ENCODE measurements at places on chromosomes 5 and 9.

DNA sequence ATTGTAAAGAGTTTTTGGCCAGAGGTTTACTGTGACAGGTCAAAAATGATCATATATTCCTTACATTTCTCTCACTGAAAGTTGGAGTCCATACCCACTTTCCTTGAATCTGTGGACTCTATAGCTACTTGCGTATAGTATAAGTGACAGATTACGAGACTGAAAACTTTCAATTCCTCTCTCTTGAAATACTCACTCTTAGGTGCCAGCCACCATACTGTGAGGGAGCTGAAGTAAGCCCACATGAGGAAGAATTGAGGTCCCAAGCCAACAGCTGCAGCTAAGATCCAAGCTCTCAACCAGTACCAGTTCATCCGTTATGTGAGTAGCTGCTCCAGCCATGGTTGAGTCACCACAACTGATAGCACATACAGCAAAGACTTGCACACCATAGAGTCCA is 128.1 kb upstream of the FAM174A start:
- DNase-seq: no peak

DNA sequence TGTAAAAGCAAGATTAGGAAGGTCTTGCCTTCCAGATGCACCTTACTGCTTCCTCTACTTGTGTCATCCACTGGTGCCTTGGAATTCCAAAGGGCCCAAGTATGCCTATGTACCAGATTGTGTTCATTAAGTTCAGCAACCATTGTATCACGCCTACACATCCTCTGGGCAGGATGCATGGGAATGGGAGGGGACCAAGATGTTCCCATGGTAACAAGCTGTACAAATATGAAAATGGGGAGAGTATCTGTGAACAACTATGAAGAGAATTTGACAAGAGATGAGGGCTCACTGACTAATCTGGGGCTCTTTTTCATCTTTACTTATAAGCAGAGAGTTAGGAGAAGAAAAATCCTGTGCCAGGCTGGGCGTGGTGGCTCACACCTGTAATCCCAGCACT is 137.8 kb upstream of the MAP1B start:
- DNase-seq: peak; percentile 14

DNA sequence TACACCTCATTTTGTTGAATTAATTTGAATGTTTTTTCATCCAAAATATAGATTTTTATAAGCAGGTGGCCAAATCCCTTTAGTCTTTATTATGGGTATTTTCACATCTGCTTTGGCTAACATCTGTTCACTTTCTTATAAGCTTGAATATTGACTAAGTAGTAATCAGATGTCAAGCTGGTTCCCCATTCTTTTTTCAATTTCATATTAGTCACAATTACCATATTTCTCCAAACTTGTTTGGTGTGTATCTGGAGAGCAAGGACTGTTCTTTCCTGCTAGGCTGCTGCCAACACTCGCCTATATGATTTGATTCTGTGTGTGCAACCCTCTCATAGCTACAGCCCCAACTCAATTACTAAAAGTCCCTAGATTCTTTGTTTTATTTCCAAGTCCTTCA is 608.5 kb downstream of the PSAT1 start:
- DNase-seq: no peak

- DNase-seq: no peak
Observed at GRCh38 chr9:108125625-108126024, 636.1 kb upstream of the KLF4 start.

DNA sequence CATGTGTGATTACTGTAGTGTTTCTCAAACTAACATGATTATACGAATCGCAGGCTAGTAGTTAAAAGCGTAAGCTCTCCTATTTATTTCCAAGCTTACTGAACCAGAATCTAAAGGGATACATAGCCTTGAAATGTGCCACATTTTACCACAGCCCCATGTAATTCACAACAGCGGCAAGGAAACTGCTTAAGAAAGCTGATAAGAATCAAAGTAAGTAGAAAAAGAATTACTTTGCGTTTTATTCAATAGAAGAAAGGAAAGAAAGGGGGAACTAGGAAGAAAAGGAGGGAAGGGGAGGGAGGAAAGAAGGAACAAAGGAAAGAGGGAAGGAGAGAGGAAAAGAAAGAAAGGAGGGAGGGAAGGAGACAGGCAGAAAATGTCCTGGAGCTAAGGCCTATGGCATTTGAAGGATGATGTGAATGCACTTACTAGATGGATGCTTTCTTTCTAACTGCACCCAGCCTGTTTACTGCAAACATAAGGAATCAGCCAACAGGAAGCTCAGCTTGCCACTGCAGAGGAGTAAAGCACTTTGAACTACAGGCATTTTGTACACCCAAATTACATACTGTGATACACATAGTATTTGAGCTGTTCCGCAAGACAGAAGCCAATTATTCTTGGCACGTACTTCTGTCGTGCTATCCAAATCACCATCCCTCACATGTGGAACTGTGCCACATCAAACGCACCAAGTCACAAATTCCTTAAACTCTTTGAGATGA is 521.7 kb downstream of the RAB3C start:
- peak; percentile 21 for DNase-seq

- peak; percentile 75 for DNase-seq
Observed at GRCh38 chr5:124519396-124519795, 227.0 kb downstream of the ZNF608 start.

GRCh38 chr5:114362197-114362976 is 517 bp downstream of the KCNN2 start:
- DNase-seq: no peak

DNA sequence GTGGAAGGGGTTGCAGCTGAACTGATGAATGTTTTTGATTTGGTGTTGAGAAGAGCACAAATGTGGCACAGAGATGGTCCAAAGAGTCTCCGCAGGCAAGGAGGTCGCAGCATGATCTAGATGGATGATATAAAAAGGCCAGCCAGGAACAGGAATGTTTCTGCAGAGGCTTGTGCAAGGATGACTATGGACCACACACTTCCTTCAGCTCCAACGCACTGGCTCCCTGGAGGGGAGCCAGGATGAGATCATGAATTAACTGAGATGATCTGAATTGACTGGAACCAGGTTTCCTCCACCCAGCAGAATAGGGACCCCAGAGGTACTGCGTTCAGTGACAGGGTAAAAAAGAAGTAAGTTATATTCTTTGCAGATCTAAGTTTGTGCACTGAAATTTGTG is 89.0 kb downstream of the ARSB start:
- peak; percentile 75 for DNase-seq

- peak; percentile 52 for DNase-seq
Observed at GRCh38 chr5:35924950-35925722, 13.3 kb downstream of the CAPSL start.

GRCh38 chr5:148653836-148654781 is at the start of gene HTR4:
HTR4 (minus strand) TSS chr5:148654527; CDS start chr5:148637014, 17,513 bp downstream.
- no peak for DNase-seq

GRCh38 chr5:88691230-88691582 is 191.8 kb downstream of the MEF2C start:
- no peak for DNase-seq

DNA sequence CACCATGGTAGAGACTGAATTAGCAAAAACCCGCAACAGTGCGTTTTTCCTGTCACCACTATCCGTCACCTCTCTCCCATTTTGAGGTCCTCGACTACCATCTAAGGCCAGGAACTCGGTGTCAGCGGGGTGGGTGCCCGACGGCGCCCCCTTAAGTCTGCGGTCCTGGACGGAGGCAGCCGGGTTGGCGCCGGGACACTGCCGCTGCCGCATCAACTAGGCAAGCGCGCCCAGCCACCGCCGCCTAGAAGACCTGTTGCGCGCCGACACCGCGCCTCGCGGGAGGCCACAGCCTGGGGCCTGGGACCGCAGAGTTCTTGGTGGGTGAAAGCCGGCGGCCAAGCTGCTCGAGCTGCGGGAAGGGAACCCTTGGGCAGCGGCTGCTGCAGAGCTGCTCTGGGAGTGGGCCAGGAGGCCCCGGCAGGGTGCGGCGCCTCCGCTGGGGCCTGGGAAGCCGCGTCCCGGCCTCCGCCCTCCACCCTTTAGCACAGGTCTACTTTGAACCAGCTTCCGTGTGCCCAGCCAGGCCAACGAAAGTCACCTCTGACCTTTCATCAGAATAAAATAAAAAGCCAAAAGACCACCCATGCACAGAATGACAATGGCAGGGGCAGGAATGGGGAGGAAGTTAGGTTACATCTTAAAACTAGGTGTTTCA is 3.5 kb downstream of the FOXB2 start:
- DNase-seq: no peak

- DNase-seq: no peak
Observed at GRCh38 chr5:82603033-82603987, 325.2 kb upstream of the RPS23 start.

GRCh38 chr5:64514612-64515011 is 8.8 kb downstream of the RGS7BP start:
- DNase-seq: no peak

DNA sequence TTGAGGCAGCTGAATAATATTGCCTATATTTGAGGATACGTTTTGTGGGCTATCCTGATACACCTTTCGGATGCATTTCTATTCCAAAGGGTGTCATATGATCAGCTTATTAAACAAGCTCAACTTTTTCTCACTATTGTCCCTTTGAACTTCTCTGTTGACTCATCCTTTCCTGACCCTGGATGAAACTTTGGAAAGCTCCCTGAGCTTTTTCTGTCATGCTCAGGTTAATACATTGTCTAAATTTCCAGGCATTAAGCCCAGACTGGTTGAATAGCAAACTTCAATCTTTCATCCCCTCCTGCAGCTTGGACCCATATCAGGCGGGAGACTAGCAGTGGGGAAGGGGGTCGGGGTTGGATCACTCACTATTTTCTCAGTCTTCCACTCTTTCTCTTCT is 104.9 kb upstream of the PTPN3 start:
- peak; percentile 16 for DNase-seq

GRCh38 chr5:168426007-168426863 is 60.0 kb upstream of the RARS1 start:
- DNase-seq: no peak

GRCh38 chr5:143345671-143346440 is 57.6 kb downstream of the NR3C1 start:
- DNase-seq: no peak

DNA sequence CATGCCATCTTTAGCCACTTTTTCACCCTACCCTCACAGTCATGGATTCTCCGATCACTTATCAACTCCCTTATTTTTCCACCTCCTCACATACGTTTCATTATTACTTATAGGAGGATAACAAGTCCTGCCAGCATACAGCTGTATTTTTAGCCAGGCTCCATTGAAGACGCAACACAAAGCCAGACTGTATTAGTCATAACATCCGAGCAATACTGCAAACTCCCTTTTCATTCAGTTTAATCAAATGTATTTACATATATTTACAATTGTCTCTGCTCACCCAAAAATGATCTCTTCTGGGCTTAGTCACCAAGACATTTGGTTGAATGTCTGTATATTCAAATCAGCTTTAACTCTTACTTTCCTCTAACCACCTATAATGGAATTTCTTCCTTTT is 126.4 kb upstream of the PRLR start:
- DNase-seq: no peak

GRCh38 chr5:122179701-122180100 is 50.4 kb downstream of the ZNF474 start:
- no peak for DNase-seq

DNA sequence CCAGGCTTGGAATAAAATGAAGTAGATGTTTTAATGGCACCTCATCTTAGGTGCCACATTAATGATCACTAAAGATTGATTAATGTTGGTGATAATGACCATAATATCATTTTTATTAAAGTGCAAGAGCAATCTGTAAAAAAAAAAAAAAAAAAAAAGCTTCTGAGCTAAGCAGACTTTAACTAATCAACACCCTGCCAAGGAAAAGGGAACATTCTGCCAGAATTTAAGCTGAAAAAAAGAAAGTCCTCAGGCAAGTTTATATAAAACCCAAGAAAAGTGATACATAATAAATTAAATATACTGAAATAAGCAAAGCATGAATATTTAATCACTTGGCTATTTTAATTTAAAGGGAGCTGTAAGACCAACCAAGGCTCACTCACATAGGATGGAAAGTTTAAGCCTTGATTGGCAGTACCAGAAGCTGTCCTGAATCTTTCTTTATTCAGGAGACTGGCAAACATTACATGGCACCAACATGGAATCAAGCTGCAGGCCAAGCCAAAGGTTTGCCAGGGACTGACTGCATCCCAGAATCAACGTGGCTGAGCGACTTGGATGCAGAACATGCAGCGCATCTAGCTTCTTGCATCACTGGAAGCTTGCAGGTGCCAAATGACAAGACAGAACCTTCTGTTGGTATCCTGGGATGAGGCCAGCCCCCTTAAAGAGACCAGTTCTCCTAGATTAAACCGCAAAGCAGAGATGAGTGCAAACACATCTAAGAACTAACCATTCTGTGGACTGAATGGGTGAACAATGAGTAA is 413.6 kb downstream of the ENC1 start:
- DNase-seq: no peak

DNA sequence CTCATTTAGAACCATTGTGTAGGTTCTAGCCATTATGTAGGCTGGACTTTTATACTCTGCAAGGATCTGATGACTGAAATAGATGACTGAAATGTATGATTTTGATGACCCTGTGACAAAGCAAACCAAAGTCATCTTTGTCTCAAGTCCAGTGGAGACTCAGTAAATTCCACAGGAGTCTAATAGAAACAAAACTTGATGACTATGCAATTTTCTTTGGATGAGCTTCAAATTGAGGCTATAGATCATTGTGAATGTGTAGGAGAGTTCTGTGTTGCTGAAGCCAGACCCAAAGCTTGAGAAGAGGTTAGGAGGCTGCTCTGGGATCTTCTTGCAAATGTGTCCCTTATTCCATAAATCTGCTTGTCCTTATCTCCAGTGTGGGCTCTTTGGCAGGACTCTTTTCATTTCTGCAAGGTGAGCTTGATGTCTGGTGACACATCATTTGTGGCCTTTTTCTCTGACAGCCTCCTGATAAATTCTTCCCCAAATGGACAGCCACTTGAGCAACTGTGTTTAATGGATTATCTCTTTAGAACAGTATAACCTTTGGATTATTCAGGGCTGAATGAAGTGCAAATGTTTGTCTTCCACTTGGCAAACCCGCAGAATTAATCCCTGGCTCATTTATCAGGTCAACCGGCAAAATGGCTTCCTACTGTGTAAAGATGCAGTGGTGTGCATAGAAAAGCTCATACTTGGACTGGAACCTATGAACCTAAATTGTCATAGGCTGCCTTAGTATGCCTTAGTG is 235.1 kb upstream of the ANKH start:
- DNase-seq: no peak

DNA sequence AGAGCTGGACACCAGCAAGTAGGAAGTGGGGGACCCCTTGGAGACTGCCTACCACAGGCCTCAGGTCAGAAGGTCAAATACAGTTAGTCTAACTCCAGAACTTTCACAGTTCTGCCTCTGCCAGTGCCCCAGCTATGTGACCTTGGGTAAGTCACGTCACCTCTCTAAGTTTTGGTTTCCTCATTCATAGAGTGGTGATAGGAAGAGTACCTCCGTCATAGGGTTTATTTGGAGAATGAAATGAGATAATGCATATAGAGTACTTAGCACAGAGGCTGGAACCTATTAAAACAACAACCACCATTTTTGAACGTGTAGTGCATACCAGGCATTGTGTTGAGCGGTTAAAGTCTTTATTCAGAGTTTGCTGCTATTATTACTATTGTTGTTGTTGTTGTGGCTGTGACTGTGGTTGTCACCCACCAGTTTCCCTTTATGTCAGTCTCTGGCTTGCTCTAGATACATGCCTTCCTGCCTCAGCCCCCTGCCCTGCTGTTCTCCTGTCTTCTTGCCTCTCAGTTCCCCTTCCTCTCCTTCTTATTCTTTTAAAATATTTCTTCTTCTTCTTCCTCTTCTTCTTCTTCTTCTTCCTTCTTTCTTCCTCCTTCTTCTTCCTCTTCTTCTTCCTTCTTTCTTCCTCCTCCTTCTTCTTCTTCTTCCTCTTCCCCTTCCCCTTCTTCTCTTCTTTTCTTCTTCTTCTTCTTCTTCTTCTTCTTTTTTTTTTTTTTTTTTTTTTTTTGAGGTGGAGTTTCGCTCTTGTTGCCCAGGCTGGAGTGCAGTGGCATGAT is 67.8 kb downstream of the RALGPS1 start:
- no peak for DNase-seq

GRCh38 chr5:16461782-16462181 is 3.8 kb downstream of the ZNF622 start:
- peak; percentile 82 for DNase-seq
